ENCODE measurements at places on chromosomes 4 and X. TPM values are rescaled to one million over a fixed set of nuclear protein-coding genes. Genes with fewer than 3 reads are reported as not detected.

Gene PSAPL1
- not detected for total RNA-seq

Gene CT47B1
- total RNA-seq = not detected

DNA sequence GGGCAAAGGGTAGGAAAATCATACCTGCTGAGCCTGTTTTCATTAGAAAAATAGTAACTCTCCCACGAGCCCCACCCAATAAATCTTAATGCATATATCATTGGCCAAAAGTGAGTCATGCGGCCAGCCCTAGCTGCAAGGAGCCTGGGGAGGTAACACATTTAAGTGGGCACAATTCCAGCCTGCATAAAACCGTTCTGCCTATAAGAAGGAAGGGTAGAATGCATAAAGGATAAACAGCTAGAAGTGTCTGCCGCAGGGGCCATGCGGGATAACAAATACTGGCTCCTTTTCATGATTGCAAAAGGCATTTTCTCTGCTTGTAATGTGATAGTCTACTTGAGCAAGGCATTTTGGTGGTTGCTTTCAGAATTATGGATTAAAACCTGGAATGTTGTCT is 37.1 kb downstream of the EFHC2 start:
- no peak for DNase-seq

- DNase-seq = no peak
These were observed 223.1 kb upstream of the BCOR start for GRCh38 chrX:40320819-40321218.

Gene FAM156A
- total RNA-seq = 9.2 TPM

GRCh38 chrX:149161435-149162088 is 343.5 kb downstream of the IDS start:
- DNase-seq = no peak

GRCh38 chr4:155487210-155487609 is 110.4 kb upstream of the MAP9 start:
- DNase-seq = no peak

Gene LDB2
- total RNA-seq = under 0.01 TPM

DNA sequence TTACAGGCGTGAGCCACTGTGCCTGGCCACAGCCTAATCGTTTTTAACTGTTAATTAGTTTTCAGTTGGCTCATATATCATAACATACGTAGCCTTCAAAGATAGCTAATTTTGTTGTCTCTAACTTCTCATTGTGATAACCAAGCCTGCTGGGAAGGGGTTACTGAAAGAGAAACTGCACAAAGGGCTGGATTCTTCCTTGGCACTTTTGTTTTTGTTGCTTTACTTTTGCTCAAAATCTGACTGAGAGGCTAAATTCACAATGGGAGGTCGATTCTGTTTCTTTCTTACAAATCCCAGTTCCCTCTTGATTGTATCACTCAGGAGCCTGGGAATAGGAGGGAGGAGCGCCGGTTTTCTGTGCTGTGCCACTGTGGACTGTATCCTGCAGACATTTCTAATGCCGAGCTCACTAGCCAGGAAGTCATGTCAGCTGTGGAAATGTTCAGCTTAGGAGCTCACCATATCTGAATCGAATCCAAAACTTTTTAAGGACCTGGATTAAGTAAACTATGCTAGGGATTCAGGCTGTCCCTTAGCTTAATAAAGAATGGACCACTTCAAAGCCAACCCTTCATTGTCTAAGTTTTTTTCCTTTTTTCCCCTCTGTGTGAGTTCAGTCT is 120.5 kb upstream of the FAT1 start:
- no peak for DNase-seq

DNA sequence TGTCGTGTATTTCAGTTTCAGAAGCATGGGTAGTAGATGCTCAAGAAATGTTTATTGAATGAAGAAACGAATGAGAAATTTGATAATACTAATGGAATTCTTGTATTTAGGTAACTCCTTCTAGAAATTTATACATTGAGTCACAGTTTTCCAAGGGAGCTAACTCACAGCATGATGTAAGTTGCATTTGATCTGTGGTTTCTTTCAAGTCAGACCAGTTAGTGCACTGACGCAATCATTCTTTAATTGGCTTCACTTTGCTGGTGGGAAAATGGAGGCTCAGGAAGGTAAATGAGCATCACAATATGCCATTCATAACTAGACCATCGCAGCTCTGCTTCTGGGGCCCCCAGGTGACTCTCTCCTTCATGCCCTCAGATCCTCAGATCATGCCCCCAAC is 17.3 kb upstream of the CWH43 start:
- no peak for DNase-seq

Gene JAKMIP1
- not detected for total RNA-seq

GRCh38 chrX:57573754-57574153 is 18.1 kb upstream of the ZXDB start:
- DNase-seq = peak; percentile 23

Gene FGF13
- total RNA-seq = under 0.01 TPM

- no peak for DNase-seq
These were observed 707.1 kb upstream of the SLIT2 start for GRCh38 chr4:19544446-19545125.

GRCh38 chrX:17622331-17622730 is 115.0 kb upstream of the SCML1 start:
- no peak for DNase-seq

Gene CSAG1
- total RNA-seq = not detected

DNA sequence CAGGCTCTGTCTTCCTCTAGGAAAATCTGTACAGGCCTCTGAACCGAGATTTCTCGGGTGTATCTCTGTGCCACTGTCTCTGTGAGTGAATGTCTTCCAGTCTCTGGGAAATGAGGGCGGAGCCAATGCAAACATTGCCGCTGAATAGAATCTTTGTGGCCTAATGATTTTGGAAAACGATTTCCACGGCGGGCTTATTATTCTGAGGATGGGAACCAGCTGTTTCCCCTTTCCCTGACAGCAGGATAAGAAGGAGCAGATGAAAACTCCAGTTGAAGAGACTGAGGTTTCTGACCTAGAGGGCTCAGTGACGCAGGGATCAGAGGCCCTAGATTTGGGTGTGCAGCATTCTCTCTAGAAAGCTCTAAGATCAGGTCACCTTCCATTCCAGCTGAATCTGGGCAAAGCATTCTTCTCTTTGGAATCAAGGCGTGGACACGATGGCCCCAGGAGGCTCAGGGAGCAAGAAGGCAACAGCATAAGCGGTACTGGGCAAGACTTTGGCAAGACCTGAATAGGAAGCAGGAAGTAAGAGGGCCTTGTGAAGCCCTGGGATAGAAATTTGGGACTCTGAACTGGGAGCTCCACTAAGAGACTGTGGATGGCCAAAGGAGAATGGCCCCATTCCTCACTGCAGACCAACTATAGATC is 47.3 kb downstream of the PJA1 start:
- no peak for DNase-seq

DNA sequence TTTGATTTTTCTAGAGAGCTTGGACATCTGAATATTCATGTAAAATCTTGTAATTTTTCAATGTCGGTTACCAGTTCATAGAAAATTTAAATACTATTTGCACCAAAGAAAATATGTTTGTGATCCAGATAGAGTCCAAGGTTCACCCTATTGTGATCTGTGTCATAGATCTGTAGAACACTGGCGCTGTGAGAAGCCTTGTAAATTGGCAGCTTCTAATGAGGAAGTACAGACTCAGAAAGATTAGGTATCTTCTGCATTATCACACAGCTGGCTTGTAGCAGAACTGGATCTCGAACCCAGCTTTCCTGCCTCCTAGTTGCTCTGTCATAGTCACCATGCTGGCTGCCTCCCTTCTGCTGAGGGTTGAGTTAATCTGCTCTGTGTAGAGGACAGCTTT is 106.5 kb upstream of the PAK3 start:
- no peak for DNase-seq

GRCh38 chrX:39516427-39516841 is 581.3 kb downstream of the BCOR start:
- DNase-seq = no peak

GRCh38 chr4:176548571-176548970 is 228.8 kb downstream of the SPCS3 start:
- DNase-seq = no peak

GRCh38 chr4:83024233-83024632 is 10.8 kb upstream of the COPS4 start:
- DNase-seq = no peak

Gene DUX4
- total RNA-seq = not detected

Gene VSIG1
- total RNA-seq = not detected

Gene FTHL17
- total RNA-seq = not detected

DNA sequence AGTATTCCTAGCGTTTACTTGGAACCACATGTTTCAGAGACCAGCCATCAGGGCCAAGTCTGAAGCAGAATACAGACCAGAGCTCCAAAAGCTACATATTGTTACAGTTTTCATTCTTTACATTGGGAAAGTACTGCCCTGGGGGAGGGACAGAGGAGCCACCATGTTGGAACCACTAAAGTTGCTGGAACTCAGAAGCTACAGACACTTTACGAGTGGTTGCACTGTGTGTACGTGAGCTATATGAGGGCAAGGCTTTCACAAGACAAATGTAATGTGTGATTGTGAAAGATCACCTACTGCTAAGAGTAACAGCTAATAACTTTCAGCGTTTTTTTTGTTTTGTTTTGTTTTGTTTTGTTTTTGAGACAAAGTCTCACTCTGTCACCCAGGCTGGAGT is 11.7 kb downstream of the GPC3 start:
- no peak for DNase-seq

Gene IGFBP7
- 117 TPM for total RNA-seq

Gene POLN
- 0.81 TPM for total RNA-seq

Gene DUSP21
- not detected for total RNA-seq

Gene TRIM2
- 5.7 TPM for total RNA-seq

Gene F8A3
- total RNA-seq = 1.1 TPM

DNA sequence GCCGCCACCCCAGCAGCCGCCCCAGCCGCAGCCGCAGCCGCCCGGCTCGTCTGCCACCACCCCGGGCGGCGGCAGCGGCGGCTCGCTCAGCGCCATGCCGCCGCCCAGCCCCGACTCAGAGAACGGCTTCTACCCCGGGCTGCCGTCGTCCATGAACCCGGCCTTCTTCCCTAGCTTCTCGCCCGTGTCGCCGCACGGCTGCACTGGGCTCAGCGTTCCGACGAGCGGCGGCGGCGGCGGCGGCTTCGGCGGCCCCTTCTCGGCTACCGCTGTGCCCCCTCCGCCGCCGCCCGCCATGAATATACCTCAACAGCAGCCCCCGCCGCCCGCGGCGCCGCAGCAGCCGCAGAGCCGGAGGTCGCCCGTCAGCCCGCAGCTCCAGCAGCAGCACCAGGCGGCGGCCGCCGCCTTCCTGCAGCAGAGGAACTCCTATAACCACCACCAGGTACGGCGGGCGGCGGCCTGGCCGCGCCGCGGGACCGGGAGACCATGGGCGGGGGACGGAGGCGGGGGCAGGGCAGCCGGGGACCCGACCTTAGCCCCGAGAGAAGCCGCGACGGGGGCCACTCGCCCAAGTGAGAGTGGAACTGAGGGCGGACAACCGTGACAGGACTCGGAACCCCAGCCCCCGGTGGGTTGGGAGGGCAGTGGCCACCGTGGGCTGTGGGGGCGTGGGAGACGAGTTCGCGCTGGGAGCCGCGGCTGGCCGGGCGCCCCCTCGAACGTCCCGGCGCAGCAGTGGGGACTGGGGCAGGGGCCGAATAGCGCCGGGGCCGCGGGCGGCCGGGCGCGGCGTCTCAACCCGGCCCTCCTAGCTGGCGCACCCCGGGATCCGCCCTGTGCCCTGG is 1.8 kb downstream of the CPEB2 start:
- DNase-seq = peak; percentile 25

GRCh38 chrX:74814681-74815080 is 110.6 kb downstream of the NEXMIF start:
- DNase-seq = no peak

Gene GRID2
- total RNA-seq = not detected

DNA sequence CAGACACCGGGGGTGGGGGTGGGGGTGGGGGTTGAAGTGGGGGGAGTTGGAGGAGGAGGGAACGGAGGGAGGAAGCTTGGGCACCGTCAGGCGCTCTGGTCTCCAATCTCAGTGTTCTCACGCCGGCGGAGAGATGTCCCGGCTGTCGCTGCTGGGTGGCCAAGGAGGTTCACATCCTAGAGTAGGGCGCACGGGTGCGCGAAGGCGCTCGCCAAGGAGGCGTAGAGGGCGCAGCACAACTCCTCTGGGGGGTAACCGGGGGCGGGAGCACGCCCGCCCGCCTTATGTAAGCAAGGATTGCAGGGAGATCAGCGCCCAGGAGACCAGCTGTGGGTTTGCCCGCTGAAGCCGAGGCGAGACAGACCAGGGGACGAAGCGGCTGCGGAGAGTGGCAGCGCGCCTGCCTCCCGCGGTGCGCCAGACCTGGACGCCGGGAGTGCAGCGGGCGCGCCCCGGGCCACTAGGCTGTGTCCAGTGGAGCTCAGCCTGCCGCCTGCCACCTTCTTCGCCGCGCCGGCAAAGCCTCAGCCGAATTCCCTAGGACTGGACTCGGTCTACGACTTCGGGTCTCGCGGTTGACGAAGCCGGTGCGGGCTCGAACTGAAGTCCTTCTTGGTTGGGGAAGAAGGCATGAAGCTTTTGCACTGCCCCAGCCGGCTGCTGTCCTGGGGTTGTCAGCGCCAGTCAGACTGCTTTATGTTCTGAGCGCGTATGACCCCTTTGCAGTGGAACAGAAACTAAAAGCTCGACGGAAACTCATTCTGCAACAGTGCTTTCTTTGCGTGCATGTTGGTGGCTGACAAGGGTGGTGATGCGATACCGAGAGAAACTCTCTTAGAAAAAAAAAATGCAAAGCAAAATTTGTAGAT is 707 bp upstream of the UNC5C start:
- no peak for DNase-seq

Gene PNMA6A
- total RNA-seq = 4.6 TPM
